ENCODE measurements at places on chromosomes 7 and 10. TPM values are rescaled to one million over a fixed set of nuclear protein-coding genes. Genes with fewer than 3 reads are reported as not detected.

DNA sequence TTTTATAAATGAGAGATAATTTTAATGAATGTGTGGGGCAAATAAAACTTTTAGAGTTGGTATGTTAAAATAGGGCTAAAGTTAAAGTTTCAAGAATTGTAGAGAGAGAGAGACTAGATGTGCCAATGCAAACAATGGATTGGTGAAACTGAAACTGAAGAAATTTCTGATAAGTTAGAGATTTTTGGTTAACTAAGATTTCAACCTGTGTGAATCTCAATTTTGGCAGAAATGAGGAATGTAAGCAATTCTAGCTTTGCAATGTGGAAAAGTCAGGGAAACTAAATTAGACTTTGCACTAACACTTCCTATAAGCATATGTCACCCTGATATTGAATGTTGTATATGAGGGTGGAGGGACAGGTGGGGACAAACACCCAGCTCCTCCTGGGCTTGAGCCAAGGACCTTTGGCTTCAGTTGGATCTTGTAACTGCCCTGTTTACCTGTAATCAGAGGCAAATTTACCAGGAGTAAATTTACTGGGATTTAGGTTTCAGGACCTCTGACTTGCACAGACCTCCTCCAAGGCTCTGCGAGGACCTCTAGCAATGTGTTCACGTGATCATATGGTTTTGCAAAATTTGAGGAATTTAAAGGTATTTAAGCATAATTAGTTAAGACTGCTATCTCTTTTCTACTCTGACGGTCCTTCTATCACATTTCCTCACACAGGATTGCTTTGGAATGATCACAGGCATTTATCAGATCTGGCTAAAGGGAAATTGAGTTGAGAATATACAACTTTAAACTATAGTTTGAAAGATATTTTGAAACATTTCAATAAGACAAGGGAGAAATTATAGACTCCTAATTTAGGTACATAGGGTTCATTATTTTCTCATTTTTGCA lies 33.1 kb upstream of the RPA3 start:
- DNase-seq = no peak

The SP8 gene
- not detected for total RNA-seq

- no peak for DNase-seq
Measured at GRCh38 chr7:137816696-137817320, 30.0 kb downstream of the DGKI start.

GRCh38 chr7:24705461-24705954 lies 51.8 kb downstream of the GSDME start:
- DNase-seq = no peak

GRCh38 chr7:141014125-141014523 lies 628 bp downstream of the MRPS33 start:
- DNase-seq = no peak

DNA sequence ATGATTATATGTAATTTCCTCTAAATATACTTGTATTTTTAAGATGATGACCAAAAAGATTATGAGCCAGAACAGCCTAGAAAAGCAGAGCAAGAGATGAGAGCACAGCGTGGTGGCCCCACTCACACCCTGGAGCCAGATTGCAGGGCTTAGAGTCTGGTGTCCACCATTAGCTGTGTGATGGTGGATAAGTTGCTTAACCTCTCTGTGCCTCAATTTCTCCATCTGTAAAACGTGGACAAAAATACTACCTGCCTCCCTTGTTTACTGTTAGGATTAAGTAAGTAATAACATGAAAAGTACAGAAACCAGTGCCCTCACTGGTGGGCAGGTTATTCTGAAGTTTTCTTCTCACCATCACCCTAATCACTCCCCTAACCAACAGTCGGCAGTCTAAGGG lies 212.3 kb downstream of the COBL start:
- no peak for DNase-seq

GRCh38 chr7:11447106-11447505 lies 384.9 kb downstream of the THSD7A start:
- no peak for DNase-seq

The SFR1 gene
- 11.0 TPM for total RNA-seq

The ASZ1 gene
- total RNA-seq = not detected

DNA sequence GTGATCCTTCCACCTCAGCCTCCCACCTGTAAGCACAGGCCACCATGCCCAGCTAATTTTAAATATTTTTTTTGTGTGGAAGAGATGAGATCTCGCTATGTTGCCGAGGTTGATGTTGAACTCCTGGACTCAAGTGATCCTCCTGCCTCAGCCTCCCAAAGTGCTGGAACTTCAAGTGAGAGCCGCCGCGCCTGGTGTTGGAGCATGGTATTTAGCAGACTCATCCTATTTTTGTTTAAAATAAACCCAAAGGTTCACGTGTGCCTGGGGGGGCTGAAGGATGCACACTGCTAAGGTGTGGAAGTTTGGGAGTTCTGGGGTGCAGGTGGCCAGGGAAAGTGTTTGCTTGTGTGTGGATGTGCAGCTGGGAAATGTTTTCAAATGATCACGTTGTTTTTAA lies 18.1 kb downstream of the PDGFA start:
- DNase-seq = no peak

The NPC1L1 gene
- 0.50 TPM for total RNA-seq

The FUOM gene
- 15.0 TPM for total RNA-seq

Measured in T-cell (primary cell).